ENCODE measurements at places on chromosomes 2 and 18.

- DNase-seq = no peak
Observed at GRCh38 chr2:69499242-69499641, 62.0 kb upstream of the NFU1 start.

GRCh38 chr2:42906557-42907411 lies 114.4 kb upstream of the HAAO start:
- peak; percentile 71 for DNase-seq

DNA sequence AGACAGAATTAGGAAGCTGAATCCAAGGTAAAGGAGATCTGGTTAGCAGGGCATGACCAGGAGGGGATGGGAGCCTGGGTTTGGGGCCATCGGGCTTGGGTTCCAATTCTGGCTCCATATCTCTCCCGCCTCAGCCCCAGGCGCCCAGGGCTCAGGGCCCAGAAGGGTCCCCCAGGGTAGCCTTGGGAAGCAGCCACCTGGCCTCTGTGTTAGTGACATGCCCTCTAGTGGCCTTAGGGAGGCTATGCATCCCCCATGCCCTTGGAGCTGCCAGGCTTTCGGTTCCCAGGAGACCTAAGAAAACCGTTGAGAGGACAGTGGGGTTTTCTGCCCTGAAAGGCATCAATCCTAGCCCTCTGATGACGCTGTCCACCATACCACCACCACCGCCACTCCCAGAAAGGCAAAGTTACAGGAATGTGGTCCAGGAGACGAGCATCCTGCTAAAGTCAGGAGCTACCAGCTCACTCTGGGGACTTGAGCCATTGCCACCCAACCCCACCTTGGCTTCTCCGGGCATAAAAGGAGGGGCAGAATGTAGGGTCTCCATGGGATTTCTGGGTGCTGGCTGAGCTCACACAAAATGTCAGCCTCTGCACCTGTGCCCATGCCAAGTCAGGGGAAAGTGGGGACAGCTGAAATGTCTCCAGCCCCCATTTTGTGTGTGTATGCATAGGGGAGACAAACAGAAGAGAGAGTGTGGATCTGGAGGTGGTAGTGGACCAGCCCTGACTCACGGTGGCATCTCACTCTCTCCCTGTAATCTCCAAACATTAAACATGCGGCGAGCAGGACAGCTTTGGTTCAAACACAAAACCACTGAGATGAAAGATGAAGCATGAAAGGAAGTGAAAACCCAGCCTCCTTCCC lies 56.5 kb downstream of the EMX1 start:
- peak; percentile 89 for DNase-seq

DNA sequence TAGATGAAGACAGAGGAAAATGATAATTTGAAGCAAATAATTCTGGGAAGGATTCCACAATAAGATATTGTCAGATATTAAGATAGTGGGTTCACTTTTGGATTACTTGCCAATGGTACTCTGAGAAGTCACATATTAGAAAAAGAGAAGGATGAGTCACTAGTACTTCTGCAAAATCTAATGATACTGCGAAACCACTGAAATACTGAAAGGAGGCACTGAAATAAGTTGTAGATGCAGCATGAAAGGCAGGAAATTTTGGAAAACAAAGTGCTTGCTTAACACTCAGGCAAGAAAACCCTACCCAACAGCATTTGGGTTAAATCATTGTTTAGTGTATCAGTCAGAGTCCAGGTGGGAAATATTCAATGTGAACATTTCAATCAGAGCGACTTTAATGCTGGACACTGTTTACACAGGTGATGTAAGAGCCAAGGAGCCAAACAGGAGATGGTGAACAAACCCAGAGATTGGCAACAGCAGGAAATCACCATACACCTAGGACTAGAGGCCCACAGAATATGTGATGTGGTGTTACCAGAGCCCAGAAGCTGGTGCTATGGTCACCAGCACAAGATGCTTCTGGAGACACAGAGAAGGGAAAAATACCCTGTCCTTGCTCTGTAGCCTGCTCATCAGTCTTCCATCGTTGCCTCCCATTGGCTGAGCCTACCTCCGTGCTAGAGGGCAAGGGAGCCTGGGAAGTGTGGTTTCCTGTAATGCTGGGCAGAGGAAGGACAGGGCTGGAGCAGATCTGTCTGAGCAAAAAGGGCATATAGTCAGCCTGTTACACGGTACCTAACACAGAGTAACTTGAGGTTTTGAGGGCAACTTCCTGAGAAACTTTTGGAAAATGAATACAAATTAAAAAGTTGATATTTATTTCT lies 204.7 kb upstream of the ITGA4 start:
- DNase-seq = no peak

- DNase-seq = no peak
Observed at GRCh38 chr2:206982360-206982955, 43.1 kb downstream of the CPO start.

- no peak for DNase-seq
Observed at GRCh38 chr2:20516646-20517341, 69.9 kb downstream of the RHOB start.

DNA sequence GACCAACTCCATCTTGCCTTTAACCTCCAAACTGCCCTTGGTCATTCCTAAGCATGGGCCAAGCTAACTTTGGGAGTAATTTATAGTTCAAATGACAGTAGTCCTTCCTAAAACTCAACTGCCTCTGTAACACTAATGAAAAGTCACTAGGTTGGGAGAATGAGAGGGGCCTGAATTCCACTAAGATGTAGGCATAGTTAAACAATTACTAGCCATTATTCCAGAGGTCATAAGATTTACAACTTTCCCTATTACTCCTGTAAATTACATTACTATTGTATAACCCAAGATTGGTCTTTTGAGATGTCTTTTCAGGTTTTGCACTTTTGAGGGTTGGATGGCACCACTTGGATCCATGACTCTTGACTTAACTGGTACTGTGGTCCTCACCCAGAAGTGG lies 94.6 kb downstream of the SPP2 start:
- DNase-seq = no peak

Measured in hepatic stellate cell (primary cell).